ENCODE measurements at places on chromosomes 7 and 10. TPM values are rescaled to one million over a fixed set of nuclear protein-coding genes. Genes with fewer than 3 reads are reported as not detected.

Gene FFAR4
- total RNA-seq, result 0.55 TPM

Gene ADRB1
- total RNA-seq, result 1.5 TPM

Gene ADD3
- 91.2 TPM for total RNA-seq

Gene AKR1B15
- not detected for total RNA-seq

Gene DNAH11
- total RNA-seq, result not detected

Gene COL17A1
- total RNA-seq, result not detected

Gene NXPH1
- not detected for total RNA-seq

Gene EPO
- total RNA-seq, result not detected

Gene ANKRD61
- not detected for total RNA-seq

All from sigmoid colon (tissue), 7 donors.